ENCODE measurements at places on chromosomes 1 and 21. TPM values are rescaled to one million over a fixed set of nuclear protein-coding genes. Genes with fewer than 3 reads are reported as not detected.

Gene KIF21B
- 2.5 TPM for total RNA-seq

Gene PEAR1
- 7.8 TPM for total RNA-seq

Gene MYOC
- total RNA-seq, result not detected

Gene CFAP410
- 5.7 TPM for total RNA-seq

Gene DCLRE1B
- 9.5 TPM for total RNA-seq

Gene EFCAB7
- 2.3 TPM for total RNA-seq

Gene FAM177B
- total RNA-seq, result not detected

Gene HPCAL4
- total RNA-seq, result 0.24 TPM

Gene CLDN19
- not detected for total RNA-seq

Gene OR2T11
- total RNA-seq, result not detected

Gene DNAJC8
- 70.8 TPM for total RNA-seq

Gene ERICH3
- total RNA-seq, result not detected

Gene APH1A
- 145 TPM for total RNA-seq

Gene PLEKHN1
- 7.6 TPM for total RNA-seq

Gene NBPF20
- 3.0 TPM for total RNA-seq

Gene TMEM61
- 0.33 TPM for total RNA-seq

Gene AMPD1
- total RNA-seq, result not detected

Gene TBX19
- 0.83 TPM for total RNA-seq

Gene PGLYRP3
- total RNA-seq, result not detected

Gene FOXD3
- total RNA-seq, result 1.2 TPM
